ENCODE measurements at places on chromosomes 4 and X. TPM values are rescaled to one million over a fixed set of nuclear protein-coding genes. Genes with fewer than 3 reads are reported as not detected.

The HOPX gene
- total RNA-seq = 0.14 TPM

The RHOXF1 gene
- total RNA-seq = not detected

The PF4V1 gene
- 9.2 TPM for total RNA-seq

The USP9X gene
- total RNA-seq = 170 TPM

The WDR45 gene
- total RNA-seq = 20.5 TPM

The KIT gene
- total RNA-seq = 1.5 TPM

The CXorf65 gene
- not detected for total RNA-seq

The ELF4 gene
- total RNA-seq = 13.1 TPM

The SUPT20HL2 gene
- total RNA-seq = not detected

The SH3TC1 gene
- total RNA-seq = 5.1 TPM

The UCP1 gene
- not detected for total RNA-seq

The STOX2 gene
- 2.2 TPM for total RNA-seq

The MAGED4 gene
- 53.1 TPM for total RNA-seq

The SYP gene
- 0.32 TPM for total RNA-seq

The RAB33A gene
- 9.8 TPM for total RNA-seq

The MAD2L1 gene
- total RNA-seq = 2.4 TPM

The TMEM144 gene
- total RNA-seq = 9.8 TPM

The BEX4 gene
- 11.9 TPM for total RNA-seq

The CT45A3 gene
- not detected for total RNA-seq

Measured in smooth muscle cell of the umbilical artery (primary cell).